8988T (cell line): ENCODE measurements at places on chromosomes 3 and 15.

- DNase-seq, result no peak
These were observed 25.9 kb upstream of the SLC41A3 start for GRCh38 chr3:126109880-126110235.

- DNase-seq, result no peak
These were observed 1.9 kb downstream of the VILL start for GRCh38 chr3:37992271-37993066.

DNA sequence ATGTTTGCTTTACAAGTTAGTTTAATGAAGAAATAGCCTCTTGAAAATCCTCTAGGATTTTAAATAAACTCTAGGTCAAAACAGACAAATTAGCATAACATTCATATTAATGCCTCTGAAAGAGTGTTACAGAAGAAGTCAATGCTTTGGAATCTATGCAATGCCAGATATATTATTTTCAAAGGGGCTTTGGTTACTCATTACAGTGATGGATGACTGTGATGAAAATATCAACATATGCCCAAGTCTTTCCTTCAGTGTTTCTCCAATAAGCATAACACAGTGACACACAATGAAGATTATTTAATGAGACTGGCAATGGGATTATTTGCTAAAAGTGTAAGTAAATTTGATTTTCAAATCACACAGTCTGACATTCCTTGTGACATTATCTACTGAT is 1247.2 kb downstream of the ROBO2 start:
- DNase-seq, result no peak

GRCh38 chr15:79989682-79990081 is 18.7 kb upstream of the BCL2A1 start:
- no peak for DNase-seq

GRCh38 chr15:58761010-58761388 is 10.1 kb upstream of the MINDY2 start:
- DNase-seq, result no peak
